BJ (cell line): ENCODE measurements at places on chromosomes 12 and 14.

- DNase-seq, result no peak
Observed at GRCh38 chr12:93763746-93764147, 86.6 kb downstream of the CRADD start.

- no peak for DNase-seq
Observed at GRCh38 chr12:98532687-98533304, 17.4 kb downstream of the TMPO start.

DNA sequence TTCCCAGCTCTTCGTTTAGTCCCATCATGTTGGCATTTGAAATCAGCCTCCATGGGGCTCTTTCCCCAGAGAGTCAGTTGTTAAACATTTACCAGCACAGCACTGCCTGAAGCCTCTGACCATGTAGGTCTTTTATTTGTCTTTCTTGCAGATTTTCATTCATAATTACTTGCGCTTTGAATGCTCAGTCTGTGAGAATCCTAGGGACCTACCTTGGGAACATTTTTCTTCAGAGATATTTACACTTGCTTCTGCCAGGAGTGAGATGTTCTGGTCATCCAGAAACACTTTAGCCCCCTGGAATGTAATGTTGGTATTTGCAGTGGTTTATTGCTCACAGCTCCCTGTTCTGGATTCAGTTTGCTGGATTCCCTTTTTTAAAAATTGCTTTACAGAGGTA, 41.7 kb downstream of the RPH3A start:
- DNase-seq, result no peak

- no peak for DNase-seq
Observed at GRCh38 chr12:52164624-52165023, 27.2 kb downstream of the KRT80 start.

DNA sequence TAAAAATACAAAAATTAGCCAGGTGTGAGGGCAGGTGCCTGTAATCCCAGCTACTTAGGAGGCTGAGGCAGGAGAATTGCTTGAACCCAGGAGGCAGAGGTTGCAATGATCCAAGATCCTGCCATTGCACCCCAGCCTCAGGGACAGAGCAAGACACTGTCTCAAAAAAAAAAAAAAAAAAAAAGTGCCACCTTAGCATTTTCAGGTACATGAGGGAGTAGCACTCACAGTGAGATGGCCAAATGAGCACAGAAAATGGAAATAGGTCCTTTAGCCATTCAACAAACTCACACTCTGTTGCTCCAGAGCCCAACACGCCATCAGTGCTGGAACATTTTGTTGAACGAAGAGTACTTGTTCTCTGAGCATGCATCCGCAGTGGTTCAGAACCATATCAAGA, 75.2 kb upstream of the MYL2 start:
- no peak for DNase-seq

GRCh38 chr12:79531518-79531917, 159.2 kb downstream of the PAWR start:
- no peak for DNase-seq

DNA sequence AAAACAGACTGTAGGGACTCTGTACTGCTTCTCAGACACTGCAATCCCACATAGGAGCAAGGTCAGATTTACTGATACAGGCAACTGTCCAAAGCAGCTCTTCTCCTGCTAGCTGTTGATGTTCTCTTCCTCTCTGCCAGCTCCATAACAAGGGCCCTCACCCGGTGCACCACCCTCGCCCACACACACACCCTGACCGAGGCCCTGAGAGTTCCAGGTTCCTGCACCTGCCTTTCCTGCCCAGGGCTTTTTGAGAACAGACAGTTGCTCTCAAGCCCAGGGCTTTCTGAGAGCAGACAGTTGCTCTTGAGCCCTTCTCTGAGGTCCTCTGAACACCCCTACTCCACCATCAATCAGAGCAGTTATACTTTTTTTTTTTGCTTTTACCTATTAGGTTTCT, 233.8 kb upstream of the GARIN6 start:
- no peak for DNase-seq
